ENCODE measurements at places on chromosomes 13 and 19.
A peak's percentile ranks its signal among the peaks of the same experiment; 100 is the strongest.

DNA sequence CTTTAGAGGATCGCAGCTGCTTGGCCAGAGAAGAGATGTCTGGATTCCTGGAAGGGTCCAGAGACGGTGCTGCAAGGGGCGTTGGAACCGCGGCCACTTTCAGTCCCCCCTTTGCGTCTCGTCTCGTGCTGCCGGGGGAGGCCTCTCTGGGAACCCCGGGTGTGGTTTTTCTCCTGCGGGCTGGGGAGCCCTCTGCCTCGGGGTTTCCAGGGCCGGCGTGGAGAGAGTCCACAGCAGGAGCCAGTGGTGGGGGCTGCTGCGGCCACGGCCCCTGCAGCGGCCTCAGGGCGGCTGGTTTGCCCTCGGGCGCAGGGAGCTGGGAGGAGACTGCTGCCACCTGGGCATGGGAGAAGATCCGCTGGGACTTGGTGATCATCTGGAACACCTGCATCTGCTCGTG is 28.5 kb downstream of the ZNF541 start:
- no peak for DNase-seq

DNA sequence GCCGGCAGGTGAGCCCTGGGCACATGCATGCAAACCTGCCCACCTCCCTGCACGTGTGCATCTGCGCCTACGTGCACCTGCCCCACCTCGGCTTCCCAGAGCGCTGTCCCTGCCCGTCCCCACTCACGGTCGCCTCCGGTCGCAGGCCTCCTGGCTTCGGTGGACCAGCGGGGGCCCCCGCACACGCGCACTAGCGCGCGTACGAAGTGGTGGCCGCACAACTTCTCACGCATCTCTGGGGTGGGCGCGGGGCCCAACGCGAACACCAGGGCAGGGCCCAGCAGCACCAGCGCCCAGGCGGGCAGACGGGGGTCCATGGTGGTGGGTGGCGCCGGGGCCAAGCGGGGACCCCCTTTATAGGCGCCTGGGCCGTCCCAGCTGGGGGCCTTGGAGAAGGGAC is at the start of gene INSL3:
INSL3 (minus strand) TSS at position 330 of the 400 bp plus-strand sequence; CDS start at position 317, 13 bp downstream.
- no peak for DNase-seq

DNA sequence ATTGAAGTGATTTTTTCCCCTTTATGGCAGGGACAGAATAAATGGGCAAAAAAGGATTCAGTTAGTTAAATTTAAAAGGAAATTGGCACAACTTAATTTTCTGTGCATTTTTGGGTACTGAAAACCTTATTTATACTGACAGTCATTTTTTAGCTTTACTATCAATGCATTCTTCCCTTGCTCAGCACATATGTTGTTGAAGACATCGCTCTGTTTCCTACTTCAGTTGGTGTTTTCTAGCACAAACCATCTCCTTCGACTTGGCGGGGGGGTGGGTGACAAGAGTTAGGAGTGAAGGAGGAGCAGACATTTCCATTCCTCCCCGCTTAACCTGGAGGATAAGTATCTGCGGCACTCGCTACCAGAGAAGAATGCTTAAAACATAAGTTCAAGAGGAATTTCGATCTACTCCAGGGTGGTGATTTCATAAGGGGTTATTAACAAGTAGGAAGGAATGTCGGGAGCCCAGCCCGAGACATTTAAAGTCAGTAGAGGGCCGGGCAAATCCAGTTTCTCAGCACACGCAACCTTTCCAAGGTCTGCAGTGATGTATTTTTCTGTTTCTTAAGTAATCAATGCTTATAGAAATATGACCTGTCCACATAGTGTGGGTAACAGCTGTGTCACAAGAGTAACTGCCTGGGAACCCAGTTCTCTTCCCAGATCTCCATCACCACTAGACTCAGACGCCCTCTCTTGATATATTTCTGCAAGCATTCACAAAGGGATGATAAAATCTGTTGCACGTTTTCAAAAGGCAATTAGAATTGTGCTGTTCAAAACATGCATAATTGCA is 525.8 kb downstream of the MYO16 start:
- DNase-seq: no peak

GRCh38 chr19:47253970-47254369 is 2.4 kb upstream of the CCDC9 start:
- no peak for DNase-seq

DNA sequence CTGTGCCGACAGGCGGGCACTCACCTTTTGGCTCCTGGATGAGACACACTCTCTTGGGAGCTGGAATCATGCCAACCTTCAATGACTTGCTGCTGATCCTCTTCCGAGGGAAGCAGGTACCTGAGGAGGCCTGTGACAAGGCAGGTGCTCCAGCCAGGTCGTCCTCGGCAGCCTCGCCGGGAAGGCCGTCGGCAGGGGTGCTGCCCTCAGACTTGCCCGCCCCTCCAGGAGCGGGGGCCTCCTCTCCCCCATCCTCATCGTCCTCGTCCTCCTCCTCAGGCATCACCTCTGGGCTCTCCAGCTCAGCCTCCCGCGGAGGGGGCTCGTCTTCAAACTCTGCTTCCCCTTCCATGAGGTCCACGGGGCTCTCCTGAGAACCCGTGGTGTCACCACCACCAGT is 29.2 kb downstream of the SUGP2 start:
- DNase-seq: no peak

- peak; percentile 21 for DNase-seq
These were observed 513 bp downstream of the MIER2 start for GRCh38 chr19:343941-344624.

Data from stimulated activated CD4-positive, alpha-beta T cell treated with anti-CD3 and anti-CD28 coated beads, TNF-alpha, amount 100 ng/mL, for 24 hours (primary cell).